ENCODE measurements at places on chromosomes 2 and 18.

DNA sequence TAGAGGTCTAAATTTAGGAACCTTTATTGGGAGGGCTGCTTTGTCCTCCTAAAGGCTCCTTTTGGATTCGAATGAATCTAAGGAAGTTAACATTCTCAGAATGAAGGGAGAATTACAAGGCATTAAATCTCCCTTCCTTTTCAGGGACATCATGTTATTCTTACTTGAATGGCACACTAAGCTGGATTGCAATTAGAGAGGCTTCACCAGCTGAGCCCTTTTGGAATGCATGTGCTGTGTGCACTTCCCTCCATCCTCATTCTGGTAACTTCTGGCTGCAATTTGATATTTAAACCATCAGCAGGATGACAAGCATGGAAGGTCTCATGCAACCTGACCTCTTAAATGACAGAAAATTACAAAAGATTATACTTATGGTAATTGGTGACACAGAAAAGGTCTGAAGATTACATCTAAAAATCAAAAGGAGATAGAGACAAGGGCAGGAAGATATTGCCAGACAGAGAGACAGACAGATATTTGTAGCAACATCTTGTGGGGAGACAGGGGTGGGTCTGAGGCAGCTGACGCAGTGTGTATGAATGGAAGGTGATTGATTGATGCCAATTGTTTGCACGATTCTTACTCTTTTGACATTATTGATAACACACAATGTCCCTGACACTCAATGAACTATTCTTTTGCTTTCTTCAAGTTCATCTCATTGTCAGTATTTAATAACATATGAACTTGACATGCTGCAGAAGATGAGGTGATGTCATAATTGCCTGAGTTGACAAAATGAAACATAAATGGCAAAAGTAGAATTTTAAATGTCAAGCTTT lies 570.8 kb upstream of the GYPC start:
- no peak for DNase-seq

DNA sequence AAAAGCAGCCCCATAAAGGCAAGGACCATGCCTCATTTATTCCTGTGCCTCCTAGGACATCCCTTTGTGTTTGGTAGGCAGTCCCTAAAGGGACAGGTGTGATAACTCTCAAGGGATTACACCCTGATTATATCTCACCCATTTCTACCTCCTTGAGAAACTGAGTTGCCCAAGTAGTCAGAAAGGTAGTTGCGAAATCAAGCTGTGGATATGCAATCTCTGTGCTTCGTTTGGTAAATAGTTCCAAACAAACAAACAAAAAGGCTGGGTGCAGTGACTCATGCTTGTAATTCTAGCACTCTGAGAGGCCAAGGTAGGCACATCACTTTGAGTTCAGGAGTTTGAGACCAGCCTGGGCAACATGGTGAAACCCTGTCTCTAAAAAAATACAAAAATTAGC lies 100.2 kb upstream of the ARL5A start:
- DNase-seq: no peak

DNA sequence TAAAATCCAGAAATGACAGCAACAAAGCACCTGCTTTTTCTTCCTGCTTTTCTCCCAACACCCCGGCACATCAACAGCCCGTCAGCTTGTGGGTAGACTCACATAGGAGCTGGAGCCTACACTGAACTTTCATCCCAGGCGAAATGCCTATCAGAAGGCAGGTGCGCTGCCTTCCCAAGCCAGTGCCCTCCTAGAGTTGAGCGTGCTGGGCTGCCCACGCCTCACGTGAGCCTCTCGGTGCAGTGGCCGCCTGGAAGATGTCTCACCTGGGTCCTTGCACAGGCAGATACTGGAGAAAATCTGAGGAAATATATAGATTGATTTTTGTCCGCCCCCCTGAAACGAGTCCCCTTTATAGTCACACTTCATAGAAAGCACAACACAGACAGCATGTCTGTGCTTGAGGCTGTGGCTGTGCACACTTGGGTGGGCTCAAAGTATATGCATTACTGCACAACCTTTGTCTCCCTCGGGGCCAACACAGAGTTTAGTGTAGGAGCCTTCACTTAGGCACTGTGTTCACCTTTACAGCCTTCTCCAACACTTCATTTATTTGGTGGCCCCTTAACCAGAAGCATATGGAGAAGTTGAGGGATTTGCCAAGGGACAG lies 112.5 kb downstream of the SMAD7 start:
- no peak for DNase-seq

- DNase-seq: no peak
Observed at GRCh38 chr18:25109484-25109883, 242.5 kb downstream of the ZNF521 start.

GRCh38 chr2:224798180-224798579 lies 82.0 kb upstream of the CCDC195 start:
- no peak for DNase-seq

DNA sequence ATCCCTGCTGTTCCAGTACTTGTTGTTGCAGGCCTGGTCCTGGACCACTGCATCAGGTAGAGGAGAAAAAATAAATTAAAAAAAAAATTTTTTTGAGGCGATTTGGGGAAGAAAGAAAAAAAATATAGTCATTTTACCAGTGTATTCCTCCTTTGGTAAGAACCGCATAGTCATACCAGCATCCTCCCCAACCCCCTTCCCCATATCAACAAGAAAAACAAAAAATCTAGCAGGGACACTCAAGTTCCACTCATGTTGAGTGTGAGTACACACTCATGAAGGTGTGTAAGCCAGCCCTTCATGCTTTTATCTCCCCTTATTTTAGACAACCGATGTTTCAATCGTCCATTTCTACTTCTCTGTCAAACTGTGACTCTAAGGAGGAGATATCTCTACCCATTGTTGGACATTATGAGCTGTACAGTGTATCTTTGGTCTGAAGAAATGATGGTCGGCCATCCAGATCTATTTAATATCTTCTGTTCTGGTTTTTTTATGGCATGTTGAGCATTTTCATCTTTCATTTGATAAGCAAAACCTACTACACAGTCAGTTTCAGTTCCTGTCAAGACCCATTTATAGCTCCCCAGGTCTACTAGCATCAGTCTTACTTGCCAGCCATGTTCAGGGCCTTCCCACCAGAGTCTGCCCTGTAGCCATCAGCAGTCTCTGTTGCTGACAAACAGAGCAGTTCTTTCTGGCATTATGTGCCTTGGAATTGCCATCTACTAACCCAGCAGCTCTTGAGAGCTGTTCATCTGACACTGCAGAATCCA lies 20.0 kb downstream of the ELP2 start:
- no peak for DNase-seq
